Hematopoietic multipotent progenitor cell treated with erythropoietin and hydrocortisone succinate and interleukin-3 and kit ligand, for 6 days (in vitro differentiated cells): ENCODE measurements at places on chromosomes 3 and 15.

DNA sequence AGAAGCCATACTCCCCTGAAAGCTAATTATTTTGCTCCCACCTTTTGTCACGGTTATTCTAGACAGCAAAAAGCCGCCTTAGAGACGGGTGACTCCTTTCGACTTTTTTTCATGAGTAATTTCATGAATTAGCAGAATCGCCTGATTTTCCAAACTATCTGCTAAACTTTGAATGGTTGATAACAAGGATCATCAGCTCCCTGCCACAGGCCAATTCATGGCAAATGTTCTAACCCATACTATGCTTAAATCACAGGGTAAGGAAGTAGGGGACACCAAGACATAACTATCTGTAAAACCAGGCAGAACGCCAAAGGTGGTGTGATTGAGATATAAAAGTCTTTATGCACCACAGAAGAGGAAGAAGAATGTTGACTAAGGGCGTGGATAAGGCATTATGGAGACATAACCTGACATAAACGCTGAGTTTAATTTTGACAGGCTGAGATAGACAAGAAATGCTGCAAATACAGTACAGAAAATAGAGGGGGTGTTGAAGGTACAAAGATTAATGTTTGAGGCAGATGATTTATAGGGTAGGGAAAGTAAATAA lies 891 bp upstream of the DMXL2 start:
- peak; percentile 90 for DNase-seq

DNA sequence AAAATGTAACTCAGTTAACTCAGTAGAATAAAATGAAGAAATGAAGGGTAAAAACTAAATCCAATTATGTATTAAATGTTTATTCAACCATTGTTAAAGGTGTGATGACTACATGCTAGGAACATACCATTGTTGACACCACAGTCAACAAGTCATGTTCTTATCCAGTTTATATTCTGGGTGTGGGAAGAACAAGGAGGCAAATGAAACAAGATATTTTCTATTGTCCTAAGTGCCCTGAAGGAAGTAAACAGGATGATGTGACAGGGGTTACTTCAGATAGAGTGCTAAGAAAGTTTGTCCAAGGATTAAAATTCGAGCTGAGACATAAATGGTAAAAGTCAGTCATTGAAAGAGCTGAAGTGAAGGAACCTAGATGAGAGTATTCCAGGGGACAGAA lies 13.1 kb downstream of the AP3S2 start:
- DNase-seq, result no peak

GRCh38 chr3:57133157-57133556 lies 32.0 kb downstream of the IL17RD start:
- DNase-seq, result no peak

DNA sequence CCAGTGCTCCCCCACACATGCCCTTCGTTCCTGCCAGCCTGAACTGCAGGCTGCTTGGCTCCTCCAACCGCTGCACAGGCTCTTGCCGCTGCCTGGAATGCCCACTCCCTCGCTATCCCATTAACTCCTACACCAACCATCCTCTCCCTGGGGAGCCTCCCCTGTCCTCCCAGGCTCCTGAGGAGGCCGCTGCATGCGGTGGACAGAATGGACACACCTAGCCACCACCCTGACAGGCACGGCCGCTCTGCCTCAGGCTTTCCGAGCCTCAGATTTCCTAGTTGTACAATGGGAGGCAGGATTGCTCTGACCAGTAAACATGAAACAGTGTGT lies 2.3 kb downstream of the PLXNB1 start:
- no peak for DNase-seq
